ENCODE measurements at places on chromosomes 1 and 21.

DNA sequence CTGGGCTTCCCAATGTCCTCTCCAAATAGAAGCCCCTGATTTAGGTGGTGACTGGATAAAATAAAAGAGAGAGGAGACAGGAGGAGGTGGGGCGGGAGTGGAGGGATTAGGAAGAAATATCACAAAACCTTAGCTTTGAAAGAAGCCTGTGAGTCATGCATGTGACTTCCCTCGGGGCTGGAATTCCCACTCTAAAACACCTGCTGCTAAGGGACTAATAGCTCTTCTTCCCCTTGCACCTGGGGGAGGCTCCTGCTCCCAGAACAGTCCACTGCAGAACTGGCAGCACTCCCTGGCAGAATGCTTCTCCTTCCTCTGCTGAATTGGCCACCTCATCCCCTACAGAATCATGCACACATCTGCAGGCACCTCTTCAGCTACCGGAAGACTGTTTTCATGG is 207.2 kb downstream of the ATG4C start:
- DNase-seq: no peak

DNA sequence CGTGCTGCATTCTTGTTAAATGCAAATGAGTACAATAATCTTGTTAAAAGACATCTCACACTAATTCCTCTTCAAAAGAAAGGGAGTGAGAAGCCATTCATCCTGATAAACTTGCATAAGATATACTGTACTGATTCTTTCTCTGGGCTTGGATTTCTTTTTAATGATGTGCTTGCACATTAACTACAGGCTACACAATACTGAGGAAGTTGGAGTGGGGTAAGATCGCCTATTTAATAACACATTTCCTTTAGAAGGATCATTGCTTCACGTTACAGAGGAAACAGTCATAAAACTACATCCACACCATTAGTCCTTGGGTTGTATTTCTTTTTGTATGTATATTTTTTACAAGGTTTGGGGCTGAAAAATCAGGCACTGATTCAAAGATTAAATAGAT is 36.6 kb downstream of the NRIP1 start:
- no peak for DNase-seq

- no peak for DNase-seq
Observed at GRCh38 chr1:2230781-2231531, 2.8 kb downstream of the SKI start.

DNA sequence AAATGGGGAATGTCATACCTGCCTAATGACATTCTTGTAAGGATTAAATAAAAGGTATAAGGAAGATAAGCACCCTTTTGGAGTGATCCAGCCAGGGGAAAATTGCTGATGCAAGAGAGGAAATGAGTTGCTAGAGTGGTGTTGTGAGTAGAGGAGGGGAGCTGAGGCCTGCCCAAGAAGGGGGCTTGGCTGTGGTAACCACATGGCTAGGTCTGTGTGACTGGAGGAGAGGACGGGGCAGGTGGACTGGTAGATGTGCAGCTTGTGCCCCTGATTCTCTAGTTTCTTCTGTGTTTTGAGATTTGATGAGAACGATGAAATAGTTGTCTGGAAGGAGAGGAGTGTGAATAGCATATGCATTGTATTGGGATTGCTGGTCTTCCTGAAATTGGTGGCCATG is 6.6 kb downstream of the TXLNA start:
- no peak for DNase-seq

GRCh38 chr1:2894381-2895041 is 93.0 kb upstream of the TTC34 start:
- DNase-seq: no peak

DNA sequence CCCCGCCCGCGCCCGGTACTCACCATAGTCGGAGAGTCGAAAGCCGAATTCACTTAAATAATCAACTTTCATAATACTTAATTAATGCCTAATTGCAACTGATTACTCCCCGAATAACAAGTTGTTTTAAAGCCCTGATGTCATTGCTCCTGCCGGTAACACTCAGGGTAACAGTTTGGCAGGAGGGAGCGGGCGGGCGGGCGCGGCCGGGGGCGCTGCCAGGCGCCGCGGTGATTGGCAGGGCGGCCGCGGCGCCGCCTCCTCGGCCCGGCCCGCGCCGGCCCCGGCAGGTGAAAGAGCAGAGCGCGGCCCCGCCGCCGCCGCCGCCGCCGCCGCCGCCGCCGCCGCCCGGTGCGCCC is 102.2 kb downstream of the CASZ1 start:
- no peak for DNase-seq

GRCh38 chr1:185360714-185361113 is 43.7 kb upstream of the IVNS1ABP start:
- DNase-seq: no peak

DNA sequence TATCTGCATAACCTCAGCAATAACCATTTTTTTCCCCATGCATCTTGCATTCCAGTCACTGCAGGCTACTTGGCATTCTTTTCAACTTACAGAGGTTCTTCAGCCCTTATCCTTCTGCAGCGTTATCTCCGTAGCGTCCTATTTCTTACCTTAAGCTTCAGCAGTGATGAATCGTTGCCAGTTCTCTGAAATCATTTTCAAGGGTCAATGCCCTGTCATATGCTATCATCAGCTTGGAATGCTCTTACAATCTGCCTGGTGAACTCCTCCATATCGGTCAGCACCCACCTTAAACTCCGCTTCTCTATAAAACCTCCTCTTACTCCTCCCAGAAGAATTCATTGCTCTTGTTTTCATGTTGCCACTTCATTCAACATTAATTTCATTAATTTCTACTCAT is 105.1 kb upstream of the DPH5 start:
- DNase-seq: peak; percentile 52

DNA sequence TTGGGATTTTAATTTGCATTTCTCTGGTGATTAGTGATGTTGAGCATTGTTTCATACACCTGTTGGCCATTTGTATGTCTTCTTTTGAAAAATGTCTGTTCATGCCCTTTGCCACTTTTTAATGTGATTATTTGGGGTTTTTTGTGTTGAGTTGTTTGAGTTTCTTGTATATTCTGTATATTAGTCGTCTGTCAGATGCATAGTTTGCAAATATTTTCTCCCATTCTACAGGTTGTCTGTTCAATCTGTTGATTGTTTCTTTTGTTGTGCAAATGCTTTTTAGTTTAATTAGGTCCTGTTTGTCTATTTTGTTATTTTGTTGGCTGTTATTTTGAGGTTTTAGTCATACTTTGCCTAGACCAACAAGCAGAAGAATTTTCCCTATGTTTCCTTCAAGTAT is 164.0 kb upstream of the CXADR start:
- DNase-seq: no peak

- DNase-seq: no peak
Observed at GRCh38 chr1:203359010-203359571, 8.2 kb upstream of the FMOD start.

GRCh38 chr1:27383039-27383605 is at the start of gene CD164L2:
CD164L2 (minus strand) TSS chr1:27383333; CDS start chr1:27383239, 94 bp downstream.
- no peak for DNase-seq

DNA sequence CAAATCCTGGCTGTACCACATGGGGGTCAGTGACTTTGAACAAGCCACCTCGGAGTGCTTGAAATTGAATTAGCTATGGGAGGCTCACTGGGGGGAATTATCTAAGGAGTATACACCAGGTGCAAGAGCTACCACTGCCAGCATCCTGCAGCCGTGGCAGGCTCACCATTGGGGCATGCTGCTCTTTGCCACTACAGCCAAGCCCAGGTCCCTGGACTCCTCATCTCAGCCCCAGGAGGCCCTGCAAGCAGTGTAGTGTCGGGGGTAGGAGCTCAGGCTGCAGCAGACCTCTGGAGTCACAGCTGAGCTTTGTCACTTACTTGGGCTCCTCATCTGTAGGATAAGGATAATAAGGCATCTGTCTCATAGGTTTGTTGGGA is 35.3 kb downstream of the ACOT11 start:
- DNase-seq: no peak

DNA sequence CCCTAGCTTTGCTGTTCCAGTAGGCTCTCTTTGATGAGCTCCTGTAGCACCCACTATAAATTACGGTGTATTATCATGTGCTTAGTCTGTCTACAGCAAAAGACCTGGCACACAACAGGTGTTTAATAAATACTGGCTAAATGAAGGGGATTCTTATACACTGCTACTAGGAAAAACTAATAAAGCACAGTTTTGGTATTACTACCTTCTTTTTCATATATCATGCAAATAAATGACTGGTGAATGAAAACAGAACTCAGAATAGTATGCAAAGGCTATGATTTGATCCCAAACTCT is 26.4 kb downstream of the WDR26 start:
- no peak for DNase-seq

All from HFFc6 (cell line).